ENCODE measurements at places on chromosomes 16 and 17.

DNA sequence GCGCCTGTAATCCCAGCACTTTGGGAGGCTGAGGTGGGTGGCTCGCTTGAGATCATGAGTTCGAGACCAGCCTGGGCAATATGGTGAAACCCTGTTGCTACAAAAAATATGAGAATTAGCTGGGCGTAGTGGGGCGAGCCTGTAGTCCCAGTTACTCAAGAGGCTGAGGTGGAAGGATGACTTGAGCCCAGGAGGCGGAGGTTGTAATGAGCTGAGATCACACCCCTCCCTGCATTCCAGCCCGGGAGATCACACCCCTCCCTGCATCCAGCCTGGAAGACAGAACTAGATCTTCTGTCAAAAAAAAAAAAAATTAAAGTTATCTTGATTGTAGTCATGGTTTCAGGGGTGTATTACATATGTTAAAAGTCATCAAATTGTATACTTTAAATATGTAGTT, 26.8 kb upstream of the GLG1 start:
- H3K4me3 ChIP-seq: no peak overlapping the region
- DNase-seq: no peak
- H3K27me3 ChIP-seq: no peaks in the 10 kb centered on the region
- H3K4me1 ChIP-seq: no peaks in the 10 kb centered on the region
- H3K27ac ChIP-seq: no peak overlapping the region

DNA sequence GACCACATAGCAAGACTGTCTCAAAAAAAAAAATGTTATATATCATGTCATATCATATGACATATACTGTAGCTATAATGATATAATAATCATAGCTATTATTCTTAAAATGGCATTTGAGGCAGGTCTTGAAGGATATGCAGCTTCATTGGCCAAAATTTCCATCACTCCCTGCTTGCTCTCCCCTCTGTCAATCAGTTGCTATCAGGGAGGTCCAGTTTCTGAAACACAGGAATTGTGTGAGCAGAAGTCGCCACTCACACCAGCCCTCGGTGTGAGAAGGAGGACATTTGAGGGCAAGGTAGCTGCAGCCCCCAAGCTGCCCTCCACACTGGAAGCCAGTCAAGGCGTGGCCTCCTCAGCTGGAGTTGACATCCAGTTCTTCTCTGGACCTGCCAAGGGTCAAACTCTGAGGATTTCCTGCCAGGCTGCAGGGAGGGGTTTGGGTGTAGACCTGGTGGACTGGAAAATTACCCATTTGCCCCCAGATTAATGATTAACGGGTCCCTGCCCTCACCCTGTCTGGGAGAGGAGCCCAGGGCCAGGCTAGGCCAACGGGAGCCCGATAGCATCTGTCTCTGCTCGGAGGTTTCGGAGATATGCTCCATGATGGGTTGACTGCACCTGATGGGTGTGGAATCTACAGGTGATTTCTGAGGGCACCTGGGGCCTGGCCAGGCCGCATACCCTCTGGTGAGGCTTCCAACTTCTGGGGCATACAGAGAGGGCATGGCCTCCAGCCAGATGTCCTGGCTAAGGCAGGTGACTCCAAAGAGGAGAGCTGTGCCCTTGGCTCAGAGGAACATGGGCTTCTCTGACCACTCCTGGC, 18.8 kb downstream of the WNT9B start:
- no peaks in the 10 kb centered on the region for H3K36me3 ChIP-seq
- no peak for DNase-seq
- H3K4me3 ChIP-seq: no peak overlapping the region
- no peak overlapping the region for H3K27ac ChIP-seq

GRCh38 chr16:89046491-89046890, 47.2 kb upstream of the ACSF3 start:
- H3K4me3 ChIP-seq: no peak overlapping the region
- no peak for DNase-seq
- peaks cover 2% of the 10 kb centered on the region for H3K4me1 ChIP-seq
- H3K36me3 ChIP-seq: no peaks in the 10 kb centered on the region
- no peaks in the 10 kb centered on the region for H3K27me3 ChIP-seq

DNA sequence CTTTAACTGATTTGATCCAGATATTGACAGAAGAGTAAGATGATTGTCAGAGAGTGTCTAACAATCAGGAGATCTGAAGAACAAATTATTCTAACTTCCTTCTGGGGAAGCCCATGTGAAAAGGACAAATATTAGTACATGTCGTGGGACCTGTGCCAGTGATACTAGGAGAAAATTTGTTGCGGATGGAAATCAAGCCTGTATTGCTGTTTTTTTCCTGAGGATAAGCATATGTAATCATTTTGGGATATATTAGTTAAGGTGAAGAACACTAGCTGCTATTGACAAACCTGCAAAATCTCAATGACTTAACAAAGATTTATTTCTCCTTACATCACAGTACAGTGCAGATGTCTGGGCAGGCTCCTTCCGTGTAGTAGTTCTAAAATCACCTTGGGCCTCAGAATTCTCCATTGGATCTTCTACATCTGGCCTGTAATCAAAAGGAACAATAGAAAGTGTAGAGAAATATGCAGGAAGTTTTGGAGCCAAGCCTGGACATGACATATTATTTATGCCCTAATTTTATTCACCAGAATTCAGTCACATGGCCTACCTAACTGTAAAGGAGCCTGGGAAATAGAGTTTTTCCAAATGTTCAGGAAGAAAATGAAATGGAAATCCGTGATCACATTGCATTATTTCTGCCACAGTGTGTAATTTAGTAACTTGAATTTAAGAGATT, 58.3 kb downstream of the CYB561 start:
- no peaks in the 10 kb centered on the region for H3K36me3 ChIP-seq
- H3K4me1 ChIP-seq: no peaks in the 10 kb centered on the region
- no peak overlapping the region for H3K27ac ChIP-seq

DNA sequence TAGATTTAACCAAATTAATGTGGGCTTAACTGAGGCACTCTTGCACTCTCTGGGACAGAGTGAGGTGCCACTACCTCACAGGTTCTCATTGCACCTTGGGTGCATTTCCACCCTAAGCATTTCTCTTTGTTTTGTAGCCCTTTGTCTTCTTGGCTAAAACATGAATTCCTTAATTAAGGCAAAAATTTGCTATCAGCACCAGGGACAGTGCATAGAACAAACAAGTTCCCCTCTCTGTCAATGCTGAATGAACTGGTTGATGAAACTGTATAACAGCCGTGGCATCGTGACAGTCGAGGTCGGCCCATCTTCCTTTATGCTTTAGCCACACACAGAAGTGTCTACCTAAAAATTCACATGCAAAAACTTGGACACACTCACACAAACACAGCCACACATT, 74.8 kb downstream of the HS3ST2 start:
- H3K27ac ChIP-seq: no peak overlapping the region
- H3K4me1 ChIP-seq: no peaks in the 10 kb centered on the region
- peaks cover 17% of the 10 kb centered on the region for H3K27me3 ChIP-seq
- no peak for DNase-seq

GRCh38 chr17:78923660-78924453, 1.3 kb downstream of the TIMP2 start:
- H3K4me1 ChIP-seq: peaks cover 46% of the 10 kb centered on the region
- H3K27ac ChIP-seq: peak overlapping the region; percentile 97
- no peak for DNase-seq

- no peak overlapping the region for H3K27ac ChIP-seq
- no peaks in the 10 kb centered on the region for H3K27me3 ChIP-seq
- no peak overlapping the region for H3K4me3 ChIP-seq
Observed at GRCh38 chr17:207775-208174, 26.3 kb upstream of the DOC2B start.

GRCh38 chr16:46908540-46909372, 24.6 kb downstream of the GPT2 start:
- H3K27ac ChIP-seq: no peak overlapping the region
- H3K4me3 ChIP-seq: no peak overlapping the region
- no peak for DNase-seq
- no peaks in the 10 kb centered on the region for H3K4me1 ChIP-seq
- H3K36me3 ChIP-seq: peaks cover 7% of the 10 kb centered on the region
- no peaks in the 10 kb centered on the region for H3K27me3 ChIP-seq

GRCh38 chr16:23920446-23920845, 84.7 kb downstream of the PRKCB start:
- no peak overlapping the region for H3K4me3 ChIP-seq
- H3K36me3 ChIP-seq: no peaks in the 10 kb centered on the region
- H3K4me1 ChIP-seq: no peaks in the 10 kb centered on the region
- no peak for DNase-seq
- no peak overlapping the region for H3K27ac ChIP-seq

DNA sequence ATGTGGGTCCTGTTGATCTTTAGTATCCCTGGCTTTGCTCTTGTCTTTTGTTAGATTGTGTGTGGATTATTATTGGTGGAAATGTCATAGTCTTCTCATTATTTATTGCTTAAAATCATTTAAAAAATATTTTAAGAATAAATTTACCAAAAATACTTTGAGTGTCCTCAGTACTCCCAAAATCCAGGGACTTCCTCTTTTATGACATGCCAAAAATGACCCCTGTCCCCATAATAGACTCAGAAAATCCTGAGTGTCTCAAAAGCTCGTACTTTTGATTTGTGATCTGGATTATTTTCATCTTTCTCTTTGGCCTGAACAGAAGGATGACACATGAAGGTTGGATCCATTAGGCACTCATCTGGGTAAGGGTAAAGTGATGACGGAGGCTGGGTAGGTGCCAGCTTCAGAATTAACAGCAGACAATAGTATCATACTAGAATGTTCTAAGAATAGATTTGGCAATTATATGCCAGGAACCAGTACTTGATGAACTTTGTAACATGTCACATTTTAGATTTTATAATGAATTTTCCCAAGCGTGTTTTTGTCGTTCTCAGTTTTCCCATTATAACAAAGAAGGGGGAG, 602.2 kb upstream of the CDH8 start:
- no peak for DNase-seq
- no peaks in the 10 kb centered on the region for H3K27me3 ChIP-seq
- H3K27ac ChIP-seq: no peak overlapping the region
- no peaks in the 10 kb centered on the region for H3K4me1 ChIP-seq
- H3K4me3 ChIP-seq: no peak overlapping the region
- H3K36me3 ChIP-seq: no peaks in the 10 kb centered on the region

- H3K4me3 ChIP-seq: no peak overlapping the region
- H3K27me3 ChIP-seq: no peaks in the 10 kb centered on the region
- H3K36me3 ChIP-seq: peaks cover 35% of the 10 kb centered on the region
- DNase-seq: no peak
Observed at GRCh38 chr16:28192806-28193529, 18.8 kb downstream of the XPO6 start.

DNA sequence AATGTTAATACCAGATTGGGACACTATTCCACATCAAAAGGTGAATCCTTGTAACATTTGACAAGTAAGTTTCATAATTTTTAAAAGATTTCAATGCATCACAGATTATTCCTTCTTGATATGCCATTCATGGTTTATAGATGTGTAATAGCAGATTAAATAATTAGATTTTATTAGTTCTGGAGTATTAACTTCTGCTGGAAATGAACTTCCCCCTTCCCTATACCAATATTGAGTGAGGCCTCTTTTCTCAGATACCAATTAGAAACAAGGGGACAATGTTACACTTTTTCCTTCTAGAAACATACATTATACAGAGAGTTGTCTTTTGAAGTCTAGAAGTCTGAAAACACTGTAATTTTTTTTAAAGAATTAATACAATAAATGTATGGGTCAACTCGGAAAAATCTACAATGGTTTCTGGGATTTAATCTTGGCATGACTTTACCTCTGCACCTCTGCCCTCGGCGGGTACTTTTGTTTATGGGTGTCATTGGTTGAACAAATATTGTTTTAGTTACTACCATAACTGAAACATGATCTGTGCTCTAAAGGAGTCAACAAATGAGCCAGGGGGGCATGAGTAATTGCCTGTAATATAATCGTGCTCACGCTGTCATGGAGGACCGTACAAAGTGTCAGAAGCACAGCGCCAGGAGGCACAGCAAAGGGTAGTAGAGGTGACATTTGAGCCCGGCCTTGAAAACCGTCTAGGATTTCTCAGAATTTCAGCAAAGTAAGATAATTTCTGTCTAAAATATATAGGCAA, 8.2 kb downstream of the LRRC37B start:
- no peaks in the 10 kb centered on the region for H3K4me1 ChIP-seq
- no peak overlapping the region for H3K27ac ChIP-seq
- no peaks in the 10 kb centered on the region for H3K27me3 ChIP-seq

- H3K27ac ChIP-seq: no peak overlapping the region
- H3K36me3 ChIP-seq: no peaks in the 10 kb centered on the region
- no peak for DNase-seq
- no peaks in the 10 kb centered on the region for H3K4me1 ChIP-seq
- H3K27me3 ChIP-seq: no peaks in the 10 kb centered on the region
- no peak overlapping the region for H3K4me3 ChIP-seq
Observed at GRCh38 chr16:61780161-61780560, 256.1 kb downstream of the CDH8 start.

- H3K4me3 ChIP-seq: no peak overlapping the region
- no peaks in the 10 kb centered on the region for H3K27me3 ChIP-seq
- H3K36me3 ChIP-seq: no peaks in the 10 kb centered on the region
- peaks cover 4% of the 10 kb centered on the region for H3K4me1 ChIP-seq
- DNase-seq: no peak
Observed at GRCh38 chr17:2977157-2977556, 86.2 kb downstream of the OR1D5 start.

- no peak for DNase-seq
- no peaks in the 10 kb centered on the region for H3K27me3 ChIP-seq
- H3K4me1 ChIP-seq: peaks cover 70% of the 10 kb centered on the region
- no peaks in the 10 kb centered on the region for H3K36me3 ChIP-seq
Observed at GRCh38 chr16:3872216-3872895, 8.2 kb downstream of the CREBBP start.

DNA sequence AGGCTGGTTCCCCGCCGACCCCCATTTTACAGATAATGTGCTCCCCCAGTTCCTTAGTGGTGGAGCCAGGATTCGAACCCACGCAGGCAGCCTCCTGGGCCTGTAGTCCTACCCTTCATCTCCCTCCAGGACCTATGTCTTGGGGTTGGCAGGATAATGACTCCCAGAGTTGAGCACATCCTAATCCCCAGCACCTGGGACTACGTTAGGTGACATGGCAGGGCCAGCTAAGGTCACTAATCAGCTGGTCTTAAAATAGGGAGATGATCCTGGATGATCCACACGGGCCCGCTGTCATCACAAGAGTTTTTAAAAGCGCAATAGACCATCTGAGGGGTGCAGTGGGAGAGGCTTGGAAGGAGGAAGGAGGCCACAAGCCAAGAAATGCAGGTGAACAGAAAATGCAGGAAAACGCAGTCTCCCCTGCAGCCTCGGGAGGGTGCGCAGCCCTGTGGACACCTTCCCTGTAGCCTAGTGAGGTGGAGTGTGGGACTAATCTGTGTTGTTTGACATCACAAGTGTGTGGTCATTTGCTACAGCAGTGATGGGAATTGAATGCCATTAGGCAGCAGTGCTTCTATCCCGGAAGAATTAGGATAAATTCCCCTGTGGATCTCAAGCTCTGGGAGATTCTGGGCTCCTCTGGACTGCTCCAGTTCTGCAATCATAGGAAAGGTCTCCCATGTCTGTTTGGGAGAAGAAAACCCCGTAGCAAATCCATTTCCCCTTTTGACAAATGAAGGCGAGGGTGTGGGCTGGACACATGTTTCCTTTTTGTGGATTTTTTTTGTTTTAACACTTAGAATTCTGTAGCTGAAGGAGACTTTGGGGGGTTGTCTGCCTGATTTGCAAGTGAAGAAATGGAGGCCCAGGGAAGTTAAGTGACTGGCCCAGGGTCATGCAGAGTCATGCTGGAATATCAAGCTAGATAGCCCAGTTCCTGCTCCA, 297.7 kb downstream of the SEC14L1 start:
- no peaks in the 10 kb centered on the region for H3K27me3 ChIP-seq
- H3K4me3 ChIP-seq: no peak overlapping the region
- peaks cover 14% of the 10 kb centered on the region for H3K36me3 ChIP-seq
- no peak for DNase-seq
- peak overlapping the region; percentile 79 for H3K27ac ChIP-seq
- peaks cover 84% of the 10 kb centered on the region for H3K4me1 ChIP-seq

GRCh38 chr17:53765609-53766008, 57.1 kb upstream of the KIF2B start:
- H3K27ac ChIP-seq: no peak overlapping the region
- no peaks in the 10 kb centered on the region for H3K36me3 ChIP-seq
- no peak overlapping the region for H3K4me3 ChIP-seq
